ENCODE measurements at places on chromosomes 11 and 22.

DNA sequence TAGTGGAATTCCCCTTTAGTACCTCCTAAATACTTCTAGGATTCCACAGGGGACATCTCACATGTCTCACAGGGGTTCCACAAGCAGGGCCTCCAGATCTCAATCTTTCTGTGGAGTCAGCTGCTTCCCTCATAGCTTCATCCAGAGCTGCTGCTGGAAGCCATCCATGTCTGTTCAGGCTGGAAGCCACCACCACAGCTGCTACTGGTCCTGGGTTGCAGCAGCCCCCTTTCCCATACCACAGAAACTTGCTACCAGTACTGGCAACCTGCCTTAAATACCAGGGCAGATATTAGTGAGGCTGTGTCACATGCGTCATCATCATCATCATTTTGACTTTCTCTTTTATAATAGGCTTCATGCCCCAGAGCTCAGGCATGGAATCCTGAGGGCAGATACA, 242.7 kb upstream of the NCAM1 start:
- no peak for DNase-seq

- no peak for DNase-seq
These were observed 79.9 kb downstream of the NAV2 start for GRCh38 chr11:19792510-19792909.

- peak; percentile 67 for DNase-seq
These were observed 23.4 kb upstream of the RIC3 start for GRCh38 chr11:8192016-8192895.

DNA sequence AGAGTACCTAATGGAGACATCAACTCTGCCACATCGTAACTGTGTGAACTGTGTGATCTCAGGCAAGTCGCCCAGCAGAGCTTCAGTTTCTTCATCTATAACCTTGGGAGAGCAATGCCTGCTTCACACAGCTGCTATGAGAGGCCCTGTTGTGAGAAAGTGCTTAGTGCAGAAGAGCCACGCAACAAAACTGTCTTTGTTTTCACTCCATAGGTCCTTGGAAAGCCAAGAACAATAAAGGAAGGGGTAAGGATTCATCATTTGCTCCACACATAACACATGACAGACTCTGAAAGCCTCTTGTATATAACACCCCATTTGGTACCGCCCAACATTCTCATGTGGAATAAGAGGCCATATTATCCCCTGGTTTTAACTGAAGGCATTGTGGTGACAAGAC, 231.9 kb upstream of the ISX start:
- no peak for DNase-seq

DNA sequence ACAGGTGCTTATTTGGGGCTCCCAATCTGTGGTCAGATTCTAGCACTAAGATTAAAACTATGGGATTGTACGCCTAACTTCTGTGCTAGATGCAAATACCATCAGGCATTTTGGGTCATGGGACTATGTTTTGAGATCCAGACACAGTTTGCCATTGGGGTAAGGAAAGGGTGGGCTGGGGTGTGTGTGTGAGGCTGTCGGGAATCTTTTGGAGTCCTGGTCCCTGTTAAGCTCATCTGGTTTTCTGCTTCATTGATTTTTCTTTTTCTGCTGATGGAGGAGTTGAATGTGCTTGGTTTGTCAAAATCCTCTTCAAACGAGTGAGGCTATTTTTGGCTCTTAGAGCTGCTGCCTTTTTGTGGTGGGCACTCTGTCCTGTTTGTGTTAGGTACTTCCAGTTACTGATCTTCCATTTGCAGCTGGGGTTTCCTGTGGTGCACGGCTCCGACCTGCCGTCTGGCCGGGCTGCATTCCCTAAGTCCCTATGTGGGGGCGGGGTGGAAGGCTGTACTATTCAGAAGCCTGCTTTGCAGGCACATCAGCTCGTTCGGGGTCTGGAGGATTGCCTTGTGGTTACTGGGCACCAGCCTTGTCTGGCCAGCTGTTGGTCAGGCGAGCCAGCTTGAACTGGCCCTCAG, 2.9 kb downstream of the BCR start:
- no peak for DNase-seq

GRCh38 chr22:24536089-24536488, 18.8 kb downstream of the GUCD1 start:
- no peak for DNase-seq

- no peak for DNase-seq
These were observed 423.3 kb upstream of the CCDC90B start for GRCh38 chr11:83709434-83709833.

GRCh38 chr11:115521825-115522224, 17.6 kb upstream of the CADM1 start:
- DNase-seq, result no peak

DNA sequence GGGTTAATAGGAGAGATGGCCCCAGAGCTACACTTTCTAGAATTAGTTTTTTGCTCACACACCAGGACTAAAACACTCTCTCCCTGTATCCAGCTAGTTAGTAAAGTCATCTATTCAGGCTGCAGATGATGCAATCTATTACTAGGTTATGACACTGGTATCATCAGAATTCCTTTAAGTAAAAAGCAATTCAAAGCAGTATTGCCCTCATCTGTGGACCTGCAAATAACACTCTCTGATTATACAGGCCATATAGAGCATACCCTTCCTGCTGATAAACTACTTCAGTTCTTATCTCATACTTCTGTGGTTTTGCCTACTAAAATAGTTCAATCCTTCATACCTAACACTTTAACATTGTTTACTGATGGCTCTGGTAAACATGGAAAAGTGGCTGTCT, 13.5 kb upstream of the MTMR2 start:
- DNase-seq, result no peak

DNA sequence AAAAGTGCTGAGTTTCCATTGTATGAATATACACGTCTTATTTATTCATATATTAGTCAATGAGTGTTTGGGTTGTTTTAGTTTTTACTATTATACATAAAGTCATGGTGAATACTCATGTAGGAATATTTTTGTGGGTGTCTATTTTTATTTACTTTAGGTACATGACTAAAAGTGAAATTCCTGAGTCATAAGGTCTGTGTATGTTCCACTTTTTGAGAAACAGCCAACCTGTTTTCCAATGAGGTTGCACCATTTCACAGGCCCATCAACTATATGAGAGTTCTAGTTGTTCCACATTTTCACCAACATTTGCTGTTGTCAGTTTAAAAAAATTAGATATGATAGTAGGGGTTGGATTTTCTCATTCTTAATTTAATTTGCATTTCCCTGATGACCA, 6.6 kb upstream of the OR6X1 start:
- no peak for DNase-seq

DNA sequence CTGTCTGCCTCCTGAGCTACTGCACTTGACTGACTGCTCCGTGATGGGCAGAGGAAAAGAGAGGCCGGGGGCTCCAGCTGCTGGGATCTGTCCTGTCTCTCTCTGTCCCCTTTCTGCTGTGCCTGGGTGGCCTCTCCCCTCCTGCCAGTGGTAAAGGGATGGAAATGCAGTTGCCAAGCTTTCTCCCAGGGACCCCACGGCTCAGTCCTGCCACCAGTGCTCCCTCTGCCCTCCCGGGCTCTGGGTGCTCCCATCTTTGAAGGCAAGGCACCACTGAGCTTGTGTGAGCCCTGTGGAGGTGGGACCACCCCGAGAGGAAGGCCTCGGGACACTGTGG, 32.0 kb downstream of the NADSYN1 start:
- DNase-seq, result no peak

GRCh38 chr11:62502030-62502730, 44.4 kb downstream of the AHNAK start:
- DNase-seq, result no peak

- DNase-seq, result no peak
These were observed at the start of gene PTPN5 for GRCh38 chr11:18791207-18791968. PTPN5 (minus strand) TSS chr11:18791798; CDS start chr11:18771958, 19,840 bp downstream.

DNA sequence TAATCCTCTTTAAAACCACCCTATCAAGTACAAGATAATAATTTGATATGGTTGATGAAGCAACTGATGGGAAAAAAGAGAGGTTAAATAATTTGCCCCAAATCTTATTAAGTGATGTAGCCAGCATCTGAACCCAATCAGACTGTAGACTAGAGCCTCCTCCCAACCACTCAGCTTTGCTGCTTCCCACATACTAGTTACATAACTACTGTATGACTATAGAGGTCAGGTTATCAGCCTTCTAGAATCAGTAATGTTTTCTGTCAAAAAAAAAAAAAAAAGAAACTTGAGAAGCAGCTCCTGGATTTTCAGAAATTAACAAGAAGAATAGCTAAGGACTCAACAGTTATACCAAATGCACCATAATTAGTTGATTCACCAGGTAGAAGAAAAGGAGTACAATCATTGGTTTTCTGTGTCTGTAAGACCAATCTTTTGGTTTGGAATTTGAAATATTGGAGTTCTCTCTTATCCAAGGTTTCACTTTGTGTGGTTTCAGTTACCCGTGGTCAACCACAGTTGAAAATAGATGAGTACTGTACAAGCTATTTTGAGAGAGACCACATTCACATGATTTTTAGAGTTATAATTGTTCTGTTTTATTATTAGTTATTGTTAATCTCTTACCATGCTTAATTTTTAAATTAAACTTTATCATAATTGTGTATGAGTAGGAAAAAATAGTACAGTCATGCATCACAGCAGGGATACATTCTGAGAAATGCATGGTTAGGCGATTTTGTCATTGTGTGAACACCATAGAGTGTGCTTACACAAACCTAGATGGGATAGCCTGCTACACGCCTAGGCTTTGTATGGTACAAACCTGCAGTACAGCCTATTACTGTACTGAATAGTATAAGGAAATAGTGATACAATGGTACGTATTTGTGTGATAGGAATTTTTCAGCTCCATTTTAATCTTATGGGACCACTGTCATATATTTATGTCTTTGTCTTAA, 72.2 kb downstream of the PDHX start:
- no peak for DNase-seq

GRCh38 chr11:708511-708910, 2.5 kb downstream of the EPS8L2 start:
- DNase-seq, result no peak

DNA sequence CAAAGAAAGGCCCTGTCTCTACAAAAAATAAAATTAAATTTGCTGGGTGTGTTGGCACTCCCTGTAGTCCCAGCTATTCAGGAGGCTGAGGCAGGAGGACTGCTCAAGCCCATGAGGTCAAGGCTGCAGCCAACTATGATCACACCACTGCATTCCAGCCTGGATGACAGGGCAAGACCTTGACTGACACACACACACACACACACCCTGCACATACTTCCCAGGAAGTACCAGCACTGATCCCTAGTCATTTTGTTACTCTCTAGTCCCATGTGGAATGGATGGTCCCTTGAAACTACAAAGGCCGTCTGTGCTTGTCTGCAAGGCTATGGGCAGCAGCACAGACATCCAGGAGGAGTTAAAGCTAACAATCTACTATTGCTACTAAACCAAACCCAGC, 59.7 kb upstream of the CYP2D6 start:
- no peak for DNase-seq
